Activated T-cell treated with anti-CD3 and anti-CD28 coated beads, Interleukin-2, amount 50 U/mL, for 24 hours (primary cell): ENCODE measurements at places on chromosomes 2 and 18.

- DNase-seq: no peak
These were observed 34.9 kb downstream of the EMX1 start for GRCh38 chr2:72952110-72952823.

- no peak for DNase-seq
These were observed 164.6 kb downstream of the CAMKMT start for GRCh38 chr2:44526352-44526751.

DNA sequence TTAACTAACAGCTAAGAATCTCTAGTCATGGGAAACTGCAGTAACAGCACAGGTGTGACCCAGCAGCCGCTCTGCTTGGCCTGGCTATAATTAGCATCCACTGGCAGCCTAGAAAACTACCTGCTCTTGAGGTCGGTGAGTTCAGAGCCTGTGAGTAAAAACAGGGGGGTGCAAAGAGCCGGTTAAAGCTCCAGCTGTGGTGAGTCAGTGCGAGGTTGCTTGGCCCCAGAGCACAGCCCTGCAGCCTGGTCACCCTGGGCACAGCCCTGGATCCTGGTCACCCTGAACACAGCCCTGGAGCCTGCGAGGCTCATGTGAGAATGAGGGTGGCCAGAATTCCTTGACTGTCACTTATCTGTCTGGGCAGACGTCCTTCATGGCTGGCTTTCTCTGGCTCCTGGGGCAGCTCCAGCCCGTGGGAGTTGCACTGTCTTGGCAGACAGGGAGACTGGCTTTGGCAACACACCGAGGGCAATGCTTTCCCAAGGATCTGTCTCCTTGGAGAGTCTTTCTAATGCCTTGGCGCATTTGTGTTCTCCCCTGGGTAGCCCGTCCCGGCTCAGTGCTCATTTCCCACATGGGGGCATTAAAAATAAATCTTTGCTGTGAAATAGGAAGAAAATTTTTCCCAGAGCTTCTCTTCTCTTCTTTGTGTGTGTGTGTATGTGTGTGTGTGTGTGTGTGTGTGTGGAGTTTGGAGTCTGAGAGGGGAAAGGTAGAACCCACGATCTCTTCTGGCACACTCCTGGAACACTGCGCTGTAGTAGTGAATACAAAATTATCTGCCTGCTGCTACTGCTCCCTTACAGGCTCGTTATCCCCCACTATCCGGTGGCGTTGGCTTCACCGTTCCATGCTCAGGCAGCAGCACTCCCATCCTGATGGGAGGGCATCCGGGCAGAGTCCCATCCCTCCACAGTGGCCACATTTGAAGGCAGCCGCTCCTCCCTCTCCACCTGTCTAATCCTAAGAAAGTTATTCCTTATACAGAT is 250.2 kb upstream of the MEX3C start:
- DNase-seq: no peak

DNA sequence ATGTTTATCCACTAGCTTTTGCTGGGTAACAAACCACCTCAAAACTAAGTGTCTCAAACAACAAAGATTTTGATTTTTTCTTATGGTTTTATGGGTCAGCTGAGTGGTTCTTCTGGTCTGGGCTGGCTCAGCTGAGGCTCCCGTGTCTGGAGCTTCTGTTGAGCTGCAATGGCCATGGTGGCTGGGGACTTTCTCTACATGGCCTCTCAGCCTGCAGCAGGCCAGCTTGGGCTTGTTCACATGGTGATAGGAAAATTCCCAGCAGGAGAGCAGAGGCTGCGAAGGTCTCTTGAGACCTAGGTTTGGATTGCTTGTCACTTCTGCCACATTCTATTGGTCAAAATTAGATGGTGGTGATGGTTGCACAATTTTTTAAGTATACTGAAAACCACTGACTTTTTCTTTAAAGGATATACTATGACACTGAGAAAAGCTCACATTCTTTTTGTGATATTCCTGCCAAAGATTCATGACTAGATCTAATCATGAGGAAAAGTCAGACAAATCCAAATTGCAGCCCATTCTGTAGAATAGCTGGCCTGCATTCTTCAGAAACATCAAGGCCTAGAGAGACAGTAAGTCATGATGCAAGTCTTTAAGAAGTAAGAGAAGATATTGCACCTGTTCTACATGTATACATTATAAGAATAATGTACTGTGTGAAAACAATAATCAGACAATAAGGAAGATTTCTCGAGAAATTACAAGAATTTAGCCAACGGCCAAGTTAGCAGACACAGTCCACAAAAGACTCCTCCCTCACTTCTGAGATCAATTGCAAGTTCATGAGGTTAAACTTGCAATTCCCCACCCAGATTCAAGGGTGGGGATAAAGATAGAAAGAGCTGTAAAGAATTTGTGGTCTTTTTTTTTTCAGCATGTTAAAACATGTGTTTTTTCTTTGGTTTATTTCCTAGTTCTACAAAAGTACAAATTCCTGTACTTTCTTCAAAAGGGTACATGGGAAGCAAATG is 35.0 kb upstream of the IL1R2 start:
- no peak for DNase-seq

- no peak for DNase-seq
These were observed 3.3 kb upstream of the POU3F3 start for GRCh38 chr2:104850361-104851290.
